Activated T-helper 1 cell treated with anti-CD3 and anti-CD28 coated beads, Interleukin-12 subunit alpha, Interleukin-12 subunit beta, Interleukin-2, Interleukin-4 antibody, amounts not matched to agents 30 ng/mL and 10 ng/mL and 1 ng/mL, durations not matched to agents 14 hours and 24 hours and 36 hours (primary cell): ENCODE measurements at places on chromosomes 7 and 10. TPM values are rescaled to one million over a fixed set of nuclear protein-coding genes. Genes with fewer than 3 reads are reported as not detected.
A peak's percentile ranks its signal among the peaks of the same experiment; 100 is the strongest.

The WDR91 gene
- 34.6 and 35.4 TPM in 2 replicates for total RNA-seq

The GSTO2 gene
- 1.1 and 1.2 TPM in 2 replicates for total RNA-seq

The CDH23 gene
- total RNA-seq, result 0.51 and 0.57 TPM in 2 replicates

GRCh38 chr7:136018104-136018503, 40.9 kb upstream of the MTPN start:
- H3K36me3 ChIP-seq, result no peaks in the 10 kb centered on the region
- no peak overlapping the region for H3K27ac ChIP-seq
- DNase-seq, result no peak
- H3K4me3 ChIP-seq, result no peak overlapping the region
- peaks cover 5% of the 10 kb centered on the region for H3K27me3 ChIP-seq

GRCh38 chr7:45157286-45157652, 322 bp upstream of the RAMP3 start:
- H3K4me3 ChIP-seq, result no peak overlapping the region
- DNase-seq, result no peak
- H3K4me1 ChIP-seq, result peaks cover 8% of the 10 kb centered on the region
- H3K36me3 ChIP-seq, result no peaks in the 10 kb centered on the region
- H3K27me3 ChIP-seq, result peaks cover 19% of the 10 kb centered on the region
- no peak overlapping the region for H3K27ac ChIP-seq

- H3K36me3 ChIP-seq, result peaks cover 10% of the 10 kb centered on the region
- H3K4me3 ChIP-seq, result no peak overlapping the region
- no peaks in the 10 kb centered on the region for H3K27me3 ChIP-seq
- H3K27ac ChIP-seq, result no peak overlapping the region
Measured at GRCh38 chr10:74924251-74924963, 98.0 kb downstream of the KAT6B start.

DNA sequence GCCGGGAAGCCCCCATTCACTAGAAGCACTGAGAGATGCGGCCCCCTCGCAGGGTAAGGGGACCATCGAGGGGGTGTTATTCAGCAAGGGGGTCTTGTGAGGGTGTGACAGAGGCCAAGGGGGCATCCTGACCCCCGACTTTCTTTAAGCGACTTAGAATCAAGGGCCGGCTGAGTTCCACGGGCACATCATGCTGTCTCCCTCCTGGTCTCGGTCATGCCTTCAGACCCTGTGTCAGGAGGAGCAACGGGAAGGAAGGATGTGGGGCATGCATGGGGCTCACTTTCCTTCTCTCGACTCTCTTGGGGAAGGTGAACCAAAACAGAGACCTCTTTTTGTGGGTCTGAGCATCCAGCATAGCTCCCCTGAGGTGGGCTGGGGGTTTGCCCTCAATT, 2.5 kb downstream of the ACSL5 start:
- peaks cover 23% of the 10 kb centered on the region for H3K36me3 ChIP-seq
- H3K27me3 ChIP-seq, result no peaks in the 10 kb centered on the region
- H3K27ac ChIP-seq, result peak overlapping the region; percentile 100
- no peak for DNase-seq

DNA sequence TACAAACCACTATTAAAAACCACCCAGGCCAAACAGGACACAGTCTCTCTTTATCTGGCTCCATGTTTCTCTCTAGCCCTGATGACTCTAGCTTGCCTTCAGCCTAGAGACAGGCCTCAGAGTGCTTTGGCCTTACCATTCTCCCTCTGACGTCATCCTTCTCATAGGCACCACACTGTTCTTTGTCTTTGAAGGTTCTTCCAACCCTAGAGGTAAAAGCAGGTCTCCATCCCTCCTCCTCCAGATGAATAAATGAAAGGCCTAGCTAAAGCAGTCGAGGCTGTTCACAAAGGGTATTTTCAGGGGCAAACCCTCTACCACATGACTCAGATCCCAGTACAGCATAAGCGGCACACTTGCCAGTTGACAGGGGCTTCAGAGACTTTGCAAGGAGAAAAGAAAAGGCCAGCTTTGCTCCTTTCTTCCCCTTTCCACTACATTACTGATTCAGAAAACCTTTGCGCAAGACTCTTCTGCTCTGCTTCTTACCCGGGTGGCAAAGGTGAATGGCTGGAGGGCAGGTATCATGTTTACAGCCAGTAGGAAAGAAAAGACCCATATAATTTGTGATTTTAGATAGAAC, 14.8 kb downstream of the NFE2L3 start:
- peak overlapping the region; percentile 16 for H3K4me3 ChIP-seq
- peaks cover 47% of the 10 kb centered on the region for H3K36me3 ChIP-seq
- no peak for DNase-seq
- H3K27ac ChIP-seq, result peak overlapping the region; percentile 79
- peaks cover 71% of the 10 kb centered on the region for H3K4me1 ChIP-seq

DNA sequence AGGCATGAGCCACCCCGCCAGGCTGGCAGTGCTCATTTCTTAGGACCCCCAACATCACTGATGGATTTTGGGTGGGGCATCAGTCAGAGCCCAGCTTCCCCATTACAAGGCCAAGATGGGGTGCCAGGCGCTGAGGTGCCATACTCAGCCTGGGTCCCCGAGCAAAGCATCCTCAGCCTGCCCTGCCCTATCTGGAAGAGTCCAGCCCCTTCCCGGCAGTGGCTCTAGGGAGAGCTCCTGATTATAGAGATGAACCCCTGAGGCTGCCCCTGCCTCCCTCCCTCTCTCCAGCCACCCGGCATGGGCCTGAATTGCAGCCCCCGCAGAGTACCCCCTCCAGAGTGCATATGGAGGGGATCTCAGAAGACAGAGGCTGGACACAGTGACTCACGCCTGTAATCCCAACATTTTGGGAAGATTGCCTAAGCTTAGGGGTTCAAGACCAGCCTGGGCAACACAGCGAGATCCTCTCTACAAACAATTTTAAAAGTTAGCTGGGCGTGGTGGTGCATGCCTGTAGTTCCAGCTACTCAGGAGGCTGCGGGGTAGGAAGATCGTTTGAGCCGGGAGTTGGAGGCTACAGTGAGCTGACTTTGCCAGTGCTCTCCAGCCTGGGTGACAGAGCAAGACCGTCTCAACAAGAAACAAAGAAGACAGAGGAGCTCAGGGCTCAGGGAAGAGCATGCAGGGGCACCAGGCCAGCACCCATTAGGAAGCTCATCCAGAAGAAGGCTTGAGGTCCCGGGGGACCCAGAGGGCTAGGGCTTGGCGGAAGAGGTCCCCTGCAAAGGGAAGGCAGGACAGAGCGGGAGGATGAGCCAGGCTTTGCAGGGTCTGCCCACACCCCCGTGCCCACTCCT, 13.3 kb downstream of the LAT2 start:
- H3K4me1 ChIP-seq, result peaks cover 9% of the 10 kb centered on the region
- H3K27ac ChIP-seq, result no peak overlapping the region
- no peak overlapping the region for H3K4me3 ChIP-seq
- peaks cover 9% of the 10 kb centered on the region for H3K36me3 ChIP-seq
- no peak for DNase-seq
- H3K27me3 ChIP-seq, result no peaks in the 10 kb centered on the region

GRCh38 chr7:25940086-25940906, 211.7 kb upstream of the NFE2L3 start:
- H3K36me3 ChIP-seq, result no peaks in the 10 kb centered on the region
- H3K4me1 ChIP-seq, result peaks cover 14% of the 10 kb centered on the region

DNA sequence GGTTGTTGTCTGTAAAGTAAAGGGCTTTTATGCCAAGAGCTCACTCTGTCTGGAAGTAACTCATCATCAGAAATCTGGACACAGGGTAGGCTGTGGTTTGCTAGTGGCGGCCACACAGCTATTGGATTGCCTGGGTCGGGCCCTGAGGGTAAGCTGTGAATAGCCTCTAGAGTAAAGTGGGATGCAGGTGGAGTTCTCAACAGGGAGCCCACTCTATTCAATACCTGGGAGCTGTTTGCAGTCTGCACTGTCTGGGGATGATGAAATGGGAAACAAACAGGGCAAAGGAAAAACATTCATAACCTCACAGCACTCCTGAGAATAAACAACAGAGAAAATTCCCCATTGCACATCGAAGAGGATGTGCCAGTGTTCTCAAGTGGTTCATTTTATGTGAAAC, 582.6 kb downstream of the CALN1 start:
- no peak overlapping the region for H3K27ac ChIP-seq
- H3K27me3 ChIP-seq, result no peaks in the 10 kb centered on the region
- H3K4me1 ChIP-seq, result no peaks in the 10 kb centered on the region

DNA sequence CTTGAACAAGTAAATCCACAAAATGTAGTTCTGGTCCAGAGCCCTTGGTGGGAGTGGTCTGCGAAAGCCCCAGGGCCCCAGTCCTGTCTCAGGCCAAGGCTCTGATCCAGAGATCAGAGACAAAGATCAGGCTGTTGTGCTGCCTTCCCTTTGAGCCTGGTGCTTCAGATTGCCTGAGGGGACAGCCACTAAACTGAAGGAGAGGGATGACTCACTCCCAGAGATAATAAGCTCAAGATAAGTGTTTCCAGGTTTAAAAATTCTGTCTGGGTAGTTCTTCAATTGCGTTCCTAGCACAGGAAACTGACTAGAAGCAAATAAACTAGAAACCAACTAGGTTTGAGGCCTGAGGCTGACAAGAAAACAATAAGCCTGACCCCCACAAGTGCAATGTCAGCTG, 190.2 kb downstream of the RAMP3 start:
- H3K27me3 ChIP-seq, result peaks cover 6% of the 10 kb centered on the region
- H3K27ac ChIP-seq, result no peak overlapping the region
- no peak for DNase-seq
- no peaks in the 10 kb centered on the region for H3K4me1 ChIP-seq
- H3K4me3 ChIP-seq, result no peak overlapping the region
- H3K36me3 ChIP-seq, result no peaks in the 10 kb centered on the region

DNA sequence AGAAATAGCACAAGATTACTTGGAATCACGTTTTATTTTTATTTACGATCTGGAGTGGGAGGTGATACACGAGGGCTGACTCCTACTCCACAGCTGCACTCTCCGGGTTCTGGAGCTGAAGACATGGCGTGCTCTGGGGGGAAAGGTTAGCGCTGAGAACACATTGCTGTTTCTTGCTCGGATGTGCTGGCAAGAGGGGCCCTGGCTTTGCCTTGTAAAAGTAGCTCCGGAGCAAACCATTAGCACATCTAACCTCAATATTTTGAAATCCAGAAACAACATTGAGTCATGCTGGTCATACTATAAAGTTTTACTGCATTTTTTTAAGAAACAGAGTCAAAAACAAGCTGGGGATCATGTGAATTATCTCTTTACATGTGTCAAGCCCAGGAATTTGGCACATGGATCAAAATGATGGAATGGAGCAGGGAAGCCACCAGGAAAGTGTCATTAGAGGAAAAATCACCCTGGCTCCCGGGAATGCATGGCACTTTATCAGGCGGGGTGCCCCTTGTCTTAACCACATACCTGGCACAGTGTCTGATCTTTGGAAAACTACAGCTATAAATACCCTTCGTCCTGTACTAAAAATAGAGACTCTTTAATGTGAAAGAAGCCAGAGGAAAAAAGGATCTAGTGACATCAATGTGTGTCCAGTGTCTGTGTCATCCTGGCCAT, 31.6 kb upstream of the LYZL1 start:
- no peak overlapping the region for H3K4me3 ChIP-seq
- no peak overlapping the region for H3K27ac ChIP-seq
- no peak for DNase-seq
- no peaks in the 10 kb centered on the region for H3K4me1 ChIP-seq
- no peaks in the 10 kb centered on the region for H3K36me3 ChIP-seq

DNA sequence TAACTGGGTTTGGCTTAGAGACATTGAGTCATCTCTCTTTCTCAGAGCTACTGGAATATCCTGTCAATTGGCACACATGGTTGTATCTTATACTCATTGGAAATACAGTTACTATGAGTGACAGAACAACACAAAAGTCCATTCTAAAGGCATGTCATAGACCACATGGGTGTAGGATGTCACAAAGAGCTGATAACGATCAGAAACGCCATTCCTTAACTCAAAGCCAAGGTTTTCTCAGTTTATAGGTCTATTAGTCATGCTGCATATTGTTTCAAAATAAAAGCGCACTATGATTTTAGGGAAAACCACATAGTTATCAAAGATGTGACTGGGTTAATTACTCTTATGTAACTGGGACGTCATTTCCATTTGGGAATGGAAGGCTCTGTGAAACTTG, 147.2 kb upstream of the FAM171A1 start:
- H3K27ac ChIP-seq, result no peak overlapping the region
- peaks cover 7% of the 10 kb centered on the region for H3K4me1 ChIP-seq
- H3K36me3 ChIP-seq, result no peaks in the 10 kb centered on the region
- H3K27me3 ChIP-seq, result peaks cover 4% of the 10 kb centered on the region
- H3K4me3 ChIP-seq, result no peak overlapping the region

DNA sequence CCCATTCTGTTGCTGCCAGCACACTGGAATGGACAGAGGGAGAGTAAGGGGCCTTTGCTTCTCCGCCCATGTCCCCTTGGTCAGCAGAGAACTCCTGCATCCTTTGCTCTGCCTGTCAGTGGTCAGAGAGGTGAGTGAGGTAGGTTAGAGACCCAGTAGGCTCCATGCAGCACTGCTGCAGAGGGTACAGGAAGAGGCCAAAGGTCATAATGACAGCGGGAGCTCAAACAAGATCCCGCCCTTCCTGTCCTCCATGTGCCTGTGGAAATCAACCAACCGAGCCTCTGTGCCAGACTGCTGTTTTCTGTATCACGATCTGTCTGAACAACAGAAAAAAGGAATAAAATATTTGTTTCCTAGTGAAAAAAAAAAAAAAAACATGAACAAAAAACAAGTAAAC, 81.4 kb downstream of the ZNF33B start:
- no peaks in the 10 kb centered on the region for H3K27me3 ChIP-seq
- H3K4me3 ChIP-seq, result no peak overlapping the region
- no peak overlapping the region for H3K27ac ChIP-seq
- peaks cover 10% of the 10 kb centered on the region for H3K36me3 ChIP-seq
- DNase-seq, result no peak

GRCh38 chr10:126387931-126388911, at the start of gene ADAM12:
TSS of gene ADAM12 (minus strand) at chr10:126388477. CDS start at chr10:126388145, 332 bp downstream.
- peaks cover 26% of the 10 kb centered on the region for H3K27me3 ChIP-seq
- peak within 1 kb of the TSS; percentile 51 for H3K4me3 ChIP-seq
- no peak for DNase-seq
- no peaks in the 10 kb centered on the region for H3K36me3 ChIP-seq
